HT1080 (cell line): ENCODE measurements at places on chromosomes 2 and 18.

- no peak for DNase-seq
These were observed 82.1 kb downstream of the ZFP36L2 start for GRCh38 chr2:43144263-43144662.

- no peak for DNase-seq
These were observed 529.6 kb downstream of the CPS1 start for GRCh38 chr2:211086049-211086448.

- no peak for DNase-seq
These were observed 111.7 kb downstream of the ACOXL start for GRCh38 chr2:110843959-110844510.

- no peak for DNase-seq
These were observed 13.2 kb upstream of the ENOSF1 start for GRCh38 chr18:725646-726045.

GRCh38 chr18:48914581-48915251 is 36.0 kb downstream of the SMAD7 start:
- DNase-seq: no peak

DNA sequence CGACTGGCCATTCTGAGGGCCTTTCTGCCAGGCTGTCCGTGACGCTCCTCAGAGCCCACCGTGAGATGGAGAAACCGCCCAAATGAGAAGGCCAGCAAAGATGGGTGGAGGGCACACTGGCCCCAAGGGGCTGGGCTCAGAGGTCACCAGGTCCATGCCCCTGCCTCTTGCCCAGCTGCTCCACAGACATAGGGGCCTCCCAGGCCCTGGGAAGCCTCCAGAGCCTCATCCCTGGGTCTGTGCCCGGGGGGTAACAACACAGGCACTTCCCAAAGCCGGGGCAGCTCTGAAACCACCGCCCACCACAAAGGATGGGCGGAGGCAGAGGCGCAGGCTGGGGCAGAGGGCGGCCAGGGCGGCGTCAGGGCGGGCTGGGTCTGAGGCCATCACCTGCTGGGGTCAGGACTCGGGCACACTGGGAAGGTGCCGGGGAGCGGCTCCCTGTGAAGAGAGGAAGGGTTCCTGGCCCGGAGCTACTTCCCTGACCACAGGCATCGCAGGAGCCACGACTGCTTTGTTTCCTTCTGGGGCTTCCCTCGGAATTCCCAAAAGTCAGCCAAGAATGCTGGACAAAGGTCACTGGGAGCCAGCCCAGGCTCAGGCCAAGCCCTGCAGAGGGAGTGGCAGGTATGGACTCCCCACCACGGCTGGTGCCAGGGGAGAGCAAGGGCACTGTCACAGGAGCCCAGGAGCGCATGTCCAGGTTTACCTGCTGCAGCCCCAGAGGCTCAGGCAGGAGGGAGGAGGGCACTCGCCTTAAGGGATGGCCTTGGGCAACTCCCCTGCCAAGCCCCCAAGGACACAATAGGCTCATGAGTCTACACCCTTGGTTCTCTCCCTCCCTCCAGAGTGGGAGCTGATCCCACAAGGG is 9.4 kb downstream of the CYP26B1 start:
- no peak for DNase-seq

DNA sequence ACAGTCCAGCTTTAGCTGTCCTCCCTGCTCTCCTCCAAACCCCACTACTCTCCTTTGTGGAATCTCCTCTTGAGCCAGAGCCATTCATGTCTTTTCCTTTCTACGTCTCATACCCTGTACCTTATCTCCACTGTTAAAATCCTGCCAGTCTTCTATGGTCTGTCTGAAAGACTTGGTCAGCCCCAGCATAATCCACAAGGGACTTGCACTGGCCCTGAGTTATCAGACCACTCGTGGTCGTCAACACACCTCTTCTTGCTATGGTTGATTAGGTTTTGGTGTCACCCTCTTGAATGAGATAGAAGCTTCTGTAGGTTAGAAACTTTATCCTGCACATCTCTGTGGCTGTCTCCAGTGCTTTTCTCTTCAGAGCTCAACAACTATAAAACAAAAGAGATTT is 56.8 kb downstream of the MYO1B start:
- no peak for DNase-seq

DNA sequence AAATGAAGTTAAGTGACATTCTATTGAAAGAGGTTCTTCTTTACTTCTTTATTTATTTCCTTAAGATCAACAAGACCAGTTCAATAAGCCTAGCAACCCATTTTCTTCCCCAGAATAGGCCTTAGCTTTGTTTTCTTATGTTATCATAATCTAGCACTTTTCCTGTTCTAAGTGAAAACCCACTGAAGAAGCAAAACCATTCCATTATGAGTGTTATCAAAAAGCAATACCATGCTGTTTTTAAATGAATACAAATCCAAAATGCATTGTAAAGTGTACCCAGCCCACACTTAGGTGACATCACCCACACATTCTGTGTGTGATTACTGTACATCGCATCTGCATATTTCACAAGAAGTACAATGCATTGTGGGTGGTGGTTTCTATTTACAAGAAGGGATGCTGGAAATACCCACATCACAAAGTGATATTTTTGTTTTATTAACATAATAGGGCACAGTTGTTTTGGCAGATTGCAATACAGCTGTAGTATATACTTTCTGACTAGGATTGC is 679.5 kb downstream of the KCNJ3 start:
- no peak for DNase-seq

GRCh38 chr2:231464576-231465540 is 574 bp upstream of the NCL start:
- no peak for DNase-seq

DNA sequence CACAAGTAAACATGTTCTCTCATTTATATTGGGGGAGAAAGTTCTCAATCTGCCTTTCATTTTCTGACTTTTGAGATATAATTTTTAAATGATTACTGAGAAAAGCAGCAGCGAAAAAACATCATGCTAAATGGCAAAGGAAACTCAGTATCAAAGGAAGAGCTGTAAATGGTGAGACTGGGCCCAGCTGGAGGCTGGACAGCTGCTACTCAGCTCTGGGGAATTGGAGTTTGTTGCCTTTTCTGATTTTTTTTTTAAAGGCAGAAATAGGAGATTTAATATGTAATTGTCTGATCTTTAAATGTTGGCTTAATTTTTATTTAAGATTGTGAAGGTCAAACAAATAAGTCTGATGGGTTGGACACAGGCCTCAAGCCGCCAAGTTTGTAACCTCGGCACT is 137.1 kb upstream of the TACR1 start:
- no peak for DNase-seq

DNA sequence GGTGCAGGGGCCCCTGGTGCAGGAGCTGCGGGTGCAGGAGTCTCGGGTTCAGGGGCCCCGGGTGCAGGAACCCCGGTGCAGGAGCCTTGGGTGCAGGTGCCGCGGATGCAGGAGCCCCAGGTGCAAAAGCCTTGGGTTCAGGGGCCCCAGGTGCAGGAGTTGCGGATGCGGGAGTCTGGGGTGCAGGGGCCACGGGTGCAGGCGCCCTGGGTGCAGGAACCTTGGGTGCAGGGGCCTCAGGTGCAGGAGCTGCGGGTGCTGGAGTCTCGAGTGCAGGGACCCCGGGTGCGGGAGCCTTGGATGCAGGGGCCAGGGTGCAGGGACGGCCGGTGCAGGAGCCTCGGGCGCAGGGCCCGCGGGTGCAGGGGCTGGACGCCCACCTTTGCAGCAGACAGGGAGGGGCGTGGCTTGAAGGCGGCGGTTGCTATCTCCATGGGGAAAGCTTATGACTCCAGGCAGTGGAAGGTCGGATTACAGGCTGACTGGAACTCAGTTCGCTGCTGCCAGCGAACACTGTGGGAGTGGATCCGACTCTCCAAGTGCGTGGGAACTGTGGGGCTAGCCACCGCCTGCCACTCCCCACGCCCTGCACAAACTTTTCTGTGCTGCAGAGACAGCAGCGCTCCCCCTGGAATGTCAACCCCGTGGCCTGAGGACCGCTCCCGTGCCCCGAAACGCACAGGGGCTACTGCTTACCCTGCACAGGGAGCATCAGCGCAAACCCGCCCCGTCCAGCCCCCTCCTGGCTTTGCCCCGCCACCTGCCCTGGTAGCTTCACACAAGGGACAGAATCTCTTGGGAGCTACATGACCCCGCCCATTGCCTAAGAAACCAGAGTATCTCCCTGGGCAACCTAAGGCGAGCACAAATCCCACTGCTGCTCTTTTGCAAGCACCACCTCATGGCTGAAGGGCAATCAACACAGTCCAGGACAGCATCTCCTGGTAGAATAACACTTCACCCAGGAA is 40.3 kb downstream of the COPS9 start:
- DNase-seq: no peak

GRCh38 chr2:5482929-5483331 is 209.3 kb upstream of the SOX11 start:
- DNase-seq: peak; percentile 11

GRCh38 chr18:627231-627630 is 30.2 kb upstream of the TYMS start:
- no peak for DNase-seq

DNA sequence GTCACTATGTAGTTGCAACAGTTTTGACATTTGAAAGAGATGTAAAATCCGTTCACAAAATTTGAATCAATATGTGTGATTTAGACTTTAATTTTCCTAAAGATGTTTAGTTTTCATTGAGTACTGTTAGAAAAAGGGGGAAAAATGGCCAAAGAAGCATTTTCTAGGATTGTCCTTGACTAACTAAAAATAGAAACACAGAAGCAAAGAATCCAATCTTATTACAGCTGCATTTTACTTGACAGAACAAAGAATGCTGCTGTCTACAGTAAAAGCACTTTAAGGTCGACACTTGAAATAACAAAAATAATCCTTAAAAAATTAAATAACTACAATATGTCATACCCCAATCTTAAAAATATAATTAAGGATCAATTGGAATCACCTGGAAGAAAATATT is 48.9 kb downstream of the FRZB start:
- no peak for DNase-seq

DNA sequence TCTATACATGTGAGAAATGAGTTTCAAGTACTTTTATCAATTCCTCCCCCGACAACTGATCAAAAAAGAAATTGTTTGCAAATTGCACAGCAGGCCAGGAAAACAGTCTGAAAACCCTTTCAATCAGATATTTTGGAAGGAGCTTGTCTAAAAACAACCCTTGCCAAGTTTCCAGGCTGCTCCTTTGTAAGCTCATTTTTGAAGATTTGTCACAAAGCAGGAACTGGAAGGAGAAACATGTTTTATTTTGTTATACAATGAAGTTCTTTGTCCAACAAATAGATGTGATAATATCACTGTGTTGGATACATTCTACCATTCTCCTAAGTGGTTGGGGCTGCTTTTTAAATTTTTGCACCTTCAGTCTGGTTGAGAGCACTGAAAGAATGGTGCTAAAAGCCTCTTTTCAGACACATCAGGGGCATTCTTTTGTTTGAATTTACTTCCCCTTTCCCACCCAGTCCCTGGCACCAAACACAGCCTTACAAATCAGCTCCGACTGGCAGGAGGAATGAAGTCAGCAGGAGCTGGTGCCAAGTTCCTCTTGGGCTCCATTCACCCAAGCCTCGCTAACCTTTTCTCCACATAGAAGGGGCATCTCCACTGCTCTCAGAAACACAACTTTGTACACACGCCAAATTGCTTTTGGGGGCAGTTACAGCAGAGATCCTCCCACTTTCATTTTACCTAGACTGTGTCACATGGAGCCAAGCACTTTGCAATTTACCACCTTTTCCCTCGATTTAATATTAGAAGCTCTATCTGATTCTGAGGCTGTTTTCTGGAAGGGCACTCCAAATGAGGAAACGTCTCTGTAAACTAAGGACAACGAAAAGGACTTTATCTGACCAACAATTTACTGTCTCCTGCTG is 88.0 kb downstream of the C1D start:
- DNase-seq: no peak

DNA sequence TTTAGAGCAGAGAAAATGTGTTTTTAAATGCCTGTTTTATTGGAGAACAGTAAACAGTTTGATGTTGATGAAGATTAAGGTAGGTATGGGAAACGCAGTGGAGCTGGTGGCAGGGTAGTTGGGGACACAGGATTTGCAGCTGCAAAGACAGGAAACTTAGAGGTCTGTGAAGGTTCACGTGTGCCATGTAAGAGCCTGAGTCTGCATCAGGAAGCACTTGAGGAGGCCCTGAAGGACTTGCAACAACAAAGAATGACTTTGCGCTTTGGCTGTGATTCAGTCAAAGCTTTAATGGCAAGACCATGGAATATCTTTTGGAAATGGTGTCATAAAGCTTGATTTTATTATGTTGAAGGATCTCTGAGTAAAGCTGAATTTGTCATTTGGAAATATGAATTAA is 347.6 kb upstream of the KCNJ3 start:
- DNase-seq: no peak

DNA sequence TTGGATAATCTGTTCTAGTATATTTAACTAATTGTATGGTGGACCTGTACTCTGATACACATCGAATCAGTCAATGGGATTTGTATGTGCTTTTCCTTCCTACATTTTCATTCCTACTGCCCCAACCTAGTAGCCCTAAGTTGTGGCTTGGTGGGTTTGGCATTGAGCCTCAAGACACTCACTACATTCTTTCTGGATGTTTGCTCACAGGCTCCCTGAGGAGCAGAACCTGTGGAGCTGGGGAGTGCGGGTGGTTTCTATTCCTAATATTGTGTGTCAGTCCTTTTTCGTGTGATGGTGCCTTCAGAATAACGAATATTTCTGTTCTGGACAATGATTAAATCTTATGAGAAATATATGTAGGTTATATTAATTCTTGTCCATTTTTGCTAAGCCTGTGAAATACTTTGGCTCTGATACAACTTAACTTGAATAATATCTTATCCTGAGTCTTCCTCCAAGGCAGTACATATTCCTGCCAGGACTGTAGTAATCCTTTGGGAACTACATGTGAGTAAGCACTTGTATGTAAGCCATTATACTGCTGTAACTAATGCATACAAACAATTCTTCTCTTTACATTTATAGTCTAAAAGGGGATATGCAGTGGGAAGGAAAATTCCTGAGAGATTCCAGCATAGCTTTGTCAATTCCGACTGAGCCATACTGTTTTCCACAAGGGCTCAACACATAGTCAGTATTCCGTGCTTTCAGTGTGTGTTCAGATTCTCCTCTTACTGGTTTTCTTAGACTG is 150.6 kb downstream of the AGPS start:
- peak; percentile 81 for DNase-seq

GRCh38 chr2:210170446-210171303 is 534 bp downstream of the KANSL1L start:
- peak; percentile 90 for DNase-seq

DNA sequence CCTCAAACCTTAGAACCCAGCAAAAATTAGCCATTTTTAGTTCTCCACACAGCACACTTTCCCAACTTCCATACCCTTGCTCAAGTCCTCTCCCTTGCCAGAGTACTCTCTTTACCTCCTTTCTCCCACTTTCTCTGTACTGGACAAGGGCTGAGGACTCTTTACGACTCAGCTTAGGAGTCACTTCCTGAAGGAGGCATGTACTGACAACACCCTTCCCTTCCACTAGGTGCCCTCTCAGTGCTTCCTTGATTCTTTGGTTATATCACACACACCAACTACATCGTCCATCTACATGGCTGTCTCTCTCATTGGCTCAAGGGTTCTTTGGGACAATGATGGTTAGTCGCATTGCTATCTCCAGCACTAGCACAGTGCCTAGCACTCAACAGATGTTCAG is 5.2 kb upstream of the C18orf63 start:
- peak; percentile 75 for DNase-seq

- DNase-seq: no peak
These were observed 50.1 kb downstream of the CD226 start for GRCh38 chr18:69897397-69898108.
